Breast epithelium (tissue), 4 donors: ENCODE measurements at places on chromosomes 13 and 19. TPM values are rescaled to one million over a fixed set of nuclear protein-coding genes. Genes with fewer than 3 reads are reported as not detected.

- DNase-seq, result no peak
These were observed 139.3 kb downstream of the PCDH9 start for GRCh38 chr13:67090856-67091255.

- DNase-seq, result no peak
These were observed 1074.3 kb upstream of the PCDH9 start for GRCh38 chr13:68304286-68304893.

DNA sequence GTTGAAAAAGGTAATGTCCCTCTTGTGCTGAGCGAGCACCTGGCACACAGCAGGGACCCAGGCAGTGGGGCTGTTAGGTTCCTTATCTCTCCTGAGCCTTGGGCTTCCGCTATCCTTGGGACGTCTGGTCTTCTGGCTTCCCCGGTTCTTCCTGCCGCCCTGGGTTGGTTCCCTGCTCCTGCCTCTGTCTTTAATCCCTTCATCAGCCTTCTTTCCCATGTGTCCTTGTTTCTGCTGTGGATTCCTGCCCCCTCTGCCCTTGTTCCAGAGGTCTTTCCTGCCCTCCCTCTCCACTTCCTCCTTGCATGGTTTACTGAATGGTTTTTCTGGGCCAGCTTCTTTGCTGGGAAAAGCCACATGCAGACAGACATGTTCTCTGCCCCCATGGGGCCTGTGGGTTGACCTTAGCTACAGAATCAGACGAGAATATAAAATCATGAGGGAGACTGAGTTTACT lies 2.6 kb downstream of the EPN1 start:
- no peak for DNase-seq

- no peak for DNase-seq
These were observed 8.0 kb upstream of the ZNF358 start for GRCh38 chr19:7507884-7508283.

DNA sequence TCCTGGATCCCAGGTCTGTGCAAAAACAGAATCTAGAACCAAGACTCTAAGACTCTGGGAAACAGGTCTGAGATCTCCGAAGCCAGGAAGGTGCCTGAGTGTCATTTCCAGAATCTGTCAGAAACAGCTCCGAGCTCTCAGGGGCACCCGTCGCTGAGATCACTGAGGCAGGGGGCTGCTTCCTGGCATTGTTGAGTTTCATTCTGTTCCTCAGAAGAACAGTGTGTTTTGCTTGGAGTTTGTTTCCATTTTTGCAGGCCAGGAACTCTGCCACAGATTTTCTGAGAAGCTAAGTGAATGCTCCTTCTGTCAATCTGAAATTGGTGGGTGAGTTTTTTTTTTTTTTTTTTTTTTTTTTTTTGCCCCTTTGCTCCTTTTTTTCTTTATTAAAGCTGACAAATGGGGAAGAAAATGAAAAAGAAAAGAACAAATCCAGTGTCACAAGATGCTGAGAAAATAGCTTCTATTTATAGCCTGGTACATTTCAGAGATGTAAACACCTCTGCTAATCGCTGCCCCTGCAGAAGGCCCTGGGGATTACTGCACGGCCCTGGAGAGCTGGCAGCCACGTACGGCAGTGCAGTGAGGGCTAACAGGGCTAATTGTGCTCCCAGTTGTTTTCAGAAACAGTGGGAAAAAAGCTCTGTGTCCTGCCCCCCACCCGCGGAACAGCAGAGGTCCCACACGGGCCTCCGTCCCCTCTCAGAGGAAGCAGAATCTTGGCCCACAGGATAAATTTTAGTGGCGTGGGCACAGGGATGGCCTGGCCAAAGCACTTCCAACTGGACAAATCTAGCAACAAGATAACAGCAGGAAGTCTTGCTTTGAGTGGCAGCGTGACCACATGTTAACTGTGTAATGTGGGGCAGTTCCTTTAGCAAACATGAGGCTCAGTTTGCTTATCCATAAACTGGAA lies 237.6 kb upstream of the IRS2 start:
- DNase-seq, result no peak

DNA sequence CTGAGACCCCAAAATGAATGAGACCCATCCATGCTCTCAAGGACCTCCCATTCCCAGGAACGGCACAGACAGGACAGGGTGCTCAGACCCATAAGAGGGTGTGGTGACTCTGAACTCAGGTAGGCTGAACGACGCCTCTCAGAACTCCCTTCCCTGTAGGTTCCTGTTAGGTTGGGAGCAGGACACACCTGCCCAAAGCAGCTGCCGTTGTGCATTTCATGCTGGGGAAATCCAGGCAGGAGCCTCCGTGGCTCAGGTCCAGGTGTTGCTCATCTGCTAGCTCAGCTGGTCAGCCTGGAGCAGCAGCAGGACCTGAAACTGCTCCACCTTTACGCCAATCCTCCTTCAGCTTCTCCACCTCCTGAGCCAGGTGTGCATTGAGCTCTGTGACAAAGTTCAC lies 19.1 kb upstream of the TEX101 start:
- DNase-seq, result no peak

DNA sequence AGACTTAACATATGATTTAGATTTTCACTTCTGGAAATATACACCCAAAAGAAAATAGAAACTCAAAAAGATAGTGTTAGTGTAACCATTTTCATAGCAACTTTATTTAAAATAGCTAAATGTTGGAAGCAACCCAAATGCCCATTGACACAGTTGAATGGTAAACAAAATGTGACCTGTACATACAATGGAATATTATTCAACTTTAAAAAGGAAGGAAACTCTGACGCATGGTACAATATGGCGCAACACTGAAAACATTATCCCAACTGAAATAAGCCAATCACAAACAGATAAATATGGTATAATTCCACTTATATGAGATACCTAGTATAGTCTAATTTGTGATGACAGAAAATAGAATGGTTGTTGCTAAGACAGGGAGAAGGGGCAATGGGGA lies 1456.1 kb upstream of the MIR17HG start:
- DNase-seq, result no peak

DNA sequence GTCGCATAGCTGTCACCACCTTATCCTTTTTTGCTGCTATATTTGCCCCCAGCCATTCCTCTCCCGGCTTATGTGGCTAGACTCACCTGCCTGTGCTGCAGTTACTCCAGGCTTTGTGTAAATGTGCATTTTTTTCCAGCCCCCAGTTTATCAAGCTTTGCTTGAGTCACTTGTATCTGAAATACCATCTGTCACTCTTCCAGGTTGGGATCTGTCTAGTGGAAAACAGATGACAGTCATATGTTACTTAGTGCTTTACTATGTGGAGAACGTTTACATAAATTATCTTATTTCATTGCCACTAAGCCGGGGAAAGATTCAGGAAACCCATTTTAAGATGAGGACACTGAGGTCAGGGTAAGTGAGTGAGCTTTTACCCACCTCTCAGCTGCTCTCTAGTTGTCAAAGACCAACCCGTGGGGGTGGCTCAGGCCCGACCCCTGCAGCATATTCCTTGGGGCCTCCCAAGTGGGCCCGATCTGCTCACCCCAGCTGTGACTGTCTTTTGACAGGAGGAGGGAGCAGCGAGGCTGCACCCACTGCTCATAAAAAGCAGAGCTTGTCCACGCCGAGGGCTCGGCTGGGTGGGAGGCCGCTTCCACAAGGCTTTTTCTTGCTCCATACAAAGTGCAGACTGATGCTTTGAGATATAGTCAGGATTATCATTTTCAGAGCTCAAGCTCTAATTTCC lies 7.2 kb downstream of the GJB2 start:
- DNase-seq, result no peak

DNA sequence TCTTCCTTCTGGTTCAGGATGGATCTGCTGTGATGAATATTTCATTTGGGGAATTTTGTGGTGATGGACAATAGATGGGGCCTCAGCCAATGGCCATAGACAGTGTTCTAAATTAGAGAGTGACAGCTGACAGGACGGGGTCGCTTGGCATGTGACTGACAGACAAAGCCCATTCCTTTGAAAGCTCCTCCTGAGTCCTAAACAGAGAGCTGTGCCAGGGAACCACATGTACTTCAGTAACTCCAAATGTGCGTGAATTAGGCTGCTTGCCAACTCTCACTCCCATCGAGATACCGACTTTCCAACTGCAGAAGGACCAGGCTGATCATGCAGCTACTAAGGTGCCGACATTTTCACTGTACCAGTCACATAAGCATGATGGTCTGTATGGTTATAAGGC lies 187.7 kb downstream of the SHISA2 start:
- DNase-seq, result no peak

GRCh38 chr13:39692660-39693438 lies 37.4 kb downstream of the COG6 start:
- DNase-seq, result no peak

DNA sequence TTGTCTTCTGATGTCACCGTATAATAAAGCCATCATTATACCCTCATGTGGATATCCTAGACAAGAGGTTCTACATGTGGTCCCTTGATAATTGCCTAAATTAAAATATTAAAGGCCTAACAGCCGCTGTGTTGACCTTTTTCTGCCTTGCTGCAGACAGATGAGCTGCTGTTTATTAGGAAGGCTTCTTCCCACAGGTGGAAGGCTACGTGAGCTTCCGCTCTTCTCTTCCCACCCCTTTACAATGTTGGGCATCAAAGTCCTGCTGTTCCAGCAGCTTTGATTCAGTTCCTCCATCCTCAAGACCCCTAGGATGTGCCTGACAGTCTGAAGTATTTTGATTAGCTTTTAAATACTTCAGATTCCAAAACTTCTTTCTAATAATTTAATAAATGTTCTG lies 217.1 kb downstream of the PCCA start:
- DNase-seq, result no peak

DNA sequence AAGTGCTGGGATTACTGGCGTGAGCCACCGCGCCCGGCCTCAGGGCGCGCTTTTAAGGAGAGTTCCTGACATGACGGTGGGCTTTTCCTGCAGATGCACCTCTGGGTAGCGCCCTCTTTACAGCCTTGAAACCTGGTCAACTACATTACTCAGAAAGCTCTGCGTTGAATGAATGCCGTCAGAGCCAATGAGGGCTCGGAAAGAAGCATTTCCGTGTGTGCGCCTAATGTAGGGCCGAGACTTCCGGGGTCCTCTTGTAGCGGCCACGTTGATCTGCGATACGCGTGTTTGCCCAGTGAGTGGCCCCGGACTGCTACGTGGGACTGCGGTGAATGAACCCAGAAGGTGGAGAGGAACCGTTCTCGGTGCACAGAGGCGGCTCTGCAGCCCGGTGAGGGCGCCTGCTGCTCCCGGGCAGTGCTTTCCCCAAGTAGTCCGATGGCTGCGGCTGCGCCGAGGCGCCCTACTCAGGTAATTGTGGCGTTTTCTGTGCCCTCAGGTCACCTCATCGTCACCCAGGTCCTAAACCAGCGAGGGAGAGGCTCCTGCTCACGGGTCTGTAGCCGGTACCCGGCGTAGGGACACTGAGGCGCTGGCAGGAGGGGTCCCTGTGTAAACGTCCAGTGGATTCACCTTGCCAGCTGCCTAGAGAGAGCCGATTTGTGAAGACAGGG lies 4.9 kb upstream of the ZNF552 start:
- peak; percentile 73 for DNase-seq

- DNase-seq, result no peak
These were observed 228.7 kb downstream of the KCNRG start for GRCh38 chr13:50243931-50244330.

- no peak for DNase-seq
These were observed 22.9 kb upstream of the PLAUR start for GRCh38 chr19:43692877-43693276.

DNA sequence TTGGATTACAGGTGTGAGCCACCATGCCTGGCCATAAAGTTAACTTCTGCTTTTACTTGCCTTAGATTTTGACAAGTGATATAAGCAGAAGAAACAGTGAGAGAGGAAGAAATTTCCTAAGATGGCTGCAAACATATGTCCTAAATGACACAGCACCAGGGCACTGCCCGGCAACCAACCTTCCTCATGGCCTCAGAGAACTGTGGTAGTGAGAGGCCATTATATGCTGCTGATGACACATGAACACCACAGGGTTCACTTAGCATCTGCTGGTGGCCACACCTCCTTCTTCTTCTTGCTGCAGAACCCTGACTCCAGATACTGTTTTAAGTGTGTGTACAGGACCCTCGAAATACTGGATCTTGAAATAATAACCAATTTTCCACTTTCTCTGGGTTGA lies 88.2 kb downstream of the KCTD12 start:
- DNase-seq, result no peak

KANK3 gene
- 7.8 TPM for total RNA-seq
